ENCODE measurements at places on chromosomes 5 and 9.

DNA sequence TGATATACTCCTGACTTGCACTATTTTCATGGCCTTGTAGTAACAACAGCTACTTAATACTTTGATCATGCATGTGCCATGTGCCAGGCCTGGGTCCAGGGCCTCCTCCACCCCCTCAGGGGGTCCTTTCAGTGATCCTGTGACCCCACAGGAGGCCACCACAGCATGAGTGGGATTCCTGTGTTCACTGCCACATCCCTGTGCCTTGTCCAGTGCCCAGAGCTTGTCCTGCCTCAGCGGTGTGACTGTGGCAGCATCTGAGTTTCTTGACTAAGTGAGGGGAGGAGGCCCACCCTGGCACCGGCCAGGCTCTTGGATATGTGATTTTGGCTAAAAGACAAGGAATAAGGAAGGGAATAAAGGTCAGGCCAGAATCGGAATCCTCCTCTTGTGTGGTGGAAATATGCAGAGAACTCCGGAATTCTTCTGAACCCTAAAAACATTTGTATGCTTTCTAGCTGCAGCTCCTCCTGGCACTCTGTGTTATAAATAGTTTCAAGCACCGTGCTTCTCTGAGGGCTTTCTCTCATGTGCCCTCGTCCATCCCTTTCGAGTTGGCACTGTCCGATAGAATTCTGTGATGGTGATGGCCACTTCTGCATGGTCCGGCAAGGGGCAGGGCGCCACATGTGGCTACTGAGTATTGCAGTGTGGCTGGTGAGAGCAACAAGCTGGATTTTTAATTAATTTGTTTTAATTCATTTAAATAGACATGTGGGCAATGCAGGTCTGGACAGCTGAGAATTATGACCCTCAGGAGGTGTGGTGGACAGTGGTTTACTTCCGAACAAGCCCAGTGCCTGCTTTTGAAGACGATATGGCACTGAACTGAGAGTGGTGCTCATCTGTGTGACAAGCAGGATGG, 31.8 kb downstream of the TENT4A start:
- no peak for DNase-seq

- no peak for DNase-seq
Observed at GRCh38 chr5:21603796-21604195, 1249.3 kb downstream of the CDH12 start.

DNA sequence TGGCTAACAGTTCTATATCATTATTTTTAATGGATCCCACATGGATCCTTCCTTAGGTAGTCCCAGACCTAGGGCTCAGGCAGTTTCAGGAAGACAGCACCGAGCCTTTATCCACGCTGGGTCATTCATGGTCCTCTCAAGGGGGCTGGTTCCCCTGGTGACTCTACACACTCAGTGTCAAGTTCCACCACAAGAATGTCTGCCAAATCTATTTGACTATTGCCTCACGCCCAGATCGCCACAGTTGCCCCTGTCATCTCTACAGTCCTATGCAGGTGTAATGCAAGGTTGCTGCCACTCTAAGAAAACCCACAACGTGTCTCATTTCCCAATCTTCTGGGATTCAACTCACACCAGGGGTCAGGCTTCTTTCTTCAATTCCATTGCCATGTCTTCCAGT, 8.0 kb upstream of the ZNF366 start:
- DNase-seq, result no peak

- DNase-seq, result peak; percentile 79
Observed at GRCh38 chr5:14097998-14098471, 45.1 kb upstream of the TRIO start.

- no peak for DNase-seq
Observed at GRCh38 chr9:133835262-133835901, 97.2 kb upstream of the SARDH start.

GRCh38 chr5:159286420-159287035, 23.4 kb downstream of the UBLCP1 start:
- no peak for DNase-seq

DNA sequence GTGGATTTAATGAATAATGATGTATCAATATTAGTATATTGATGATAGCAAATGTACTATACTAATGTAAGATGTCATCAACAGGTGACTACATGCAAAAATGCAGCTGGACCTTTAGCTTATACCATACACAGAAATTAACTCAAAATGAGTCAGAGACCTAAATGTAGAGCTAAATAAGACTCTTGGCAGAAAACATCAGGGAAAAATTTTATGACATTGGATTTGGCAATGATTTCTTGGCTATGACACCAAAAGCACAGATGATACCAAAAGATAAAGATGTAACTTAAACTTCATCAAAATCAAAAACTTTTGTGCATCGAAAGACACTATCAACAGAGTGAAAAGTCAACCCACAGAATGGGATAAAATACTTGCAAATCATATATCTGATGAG, 64.0 kb upstream of the CCL21 start:
- no peak for DNase-seq

GRCh38 chr5:133340822-133341221, 271.5 kb downstream of the FSTL4 start:
- no peak for DNase-seq

DNA sequence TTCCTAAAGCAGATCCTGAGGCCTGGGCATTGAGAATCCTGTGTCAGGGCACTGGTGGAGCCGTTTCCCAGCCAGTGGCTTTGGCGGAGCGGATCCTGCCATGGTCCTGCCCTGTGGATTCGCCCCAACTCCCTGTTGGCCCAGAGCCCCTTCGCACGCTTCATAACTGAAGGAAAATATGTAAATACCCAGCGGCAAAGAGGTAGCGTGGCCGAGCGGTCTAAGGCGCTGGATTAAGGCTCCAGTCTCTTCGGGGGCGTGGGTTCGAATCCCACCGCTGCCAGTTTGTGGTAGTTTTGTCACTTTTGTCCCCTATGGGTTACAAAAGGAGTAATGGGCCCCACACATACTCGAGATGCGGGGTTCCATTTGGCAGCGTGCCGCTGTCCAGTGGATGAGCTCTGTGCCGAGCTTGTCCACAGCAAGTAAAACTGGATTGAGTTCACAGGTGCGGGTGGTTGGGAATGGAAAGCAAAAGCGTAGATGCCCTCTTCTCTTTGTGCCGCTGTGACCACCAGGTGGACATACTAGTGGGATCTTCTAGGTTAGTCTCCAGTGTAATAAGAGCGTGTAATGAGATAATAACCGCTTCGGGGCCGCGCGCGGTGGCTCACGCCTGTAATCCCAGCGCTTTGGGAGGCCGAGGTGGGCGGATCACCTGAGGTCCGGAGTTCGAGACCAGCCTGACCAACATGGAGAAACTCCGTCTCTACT, 17.3 kb downstream of the TRIM7 start:
- peak; percentile 48 for DNase-seq

DNA sequence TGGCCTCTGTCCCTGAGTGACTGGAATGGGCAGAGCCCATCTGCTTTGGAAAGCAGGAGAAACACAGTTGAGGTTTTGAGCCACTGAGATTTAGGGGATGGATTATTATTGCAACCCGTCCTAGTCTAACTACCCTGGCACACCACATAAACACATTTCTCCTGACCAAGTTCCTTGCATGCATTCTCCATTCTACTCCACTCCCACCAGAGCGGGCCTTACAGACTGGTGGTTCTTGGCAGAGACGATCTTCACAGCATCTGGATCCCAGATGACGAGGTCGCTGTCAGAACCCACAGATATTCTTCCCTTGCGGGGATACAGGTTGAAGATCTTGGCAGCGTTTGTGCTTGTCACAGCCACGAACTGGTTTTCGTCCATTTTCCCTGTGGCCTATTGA, 111.0 kb downstream of the DPYSL3 start:
- DNase-seq, result no peak

GRCh38 chr9:109797509-109797908, 17.5 kb downstream of the PALM2AKAP2 start:
- DNase-seq, result no peak

DNA sequence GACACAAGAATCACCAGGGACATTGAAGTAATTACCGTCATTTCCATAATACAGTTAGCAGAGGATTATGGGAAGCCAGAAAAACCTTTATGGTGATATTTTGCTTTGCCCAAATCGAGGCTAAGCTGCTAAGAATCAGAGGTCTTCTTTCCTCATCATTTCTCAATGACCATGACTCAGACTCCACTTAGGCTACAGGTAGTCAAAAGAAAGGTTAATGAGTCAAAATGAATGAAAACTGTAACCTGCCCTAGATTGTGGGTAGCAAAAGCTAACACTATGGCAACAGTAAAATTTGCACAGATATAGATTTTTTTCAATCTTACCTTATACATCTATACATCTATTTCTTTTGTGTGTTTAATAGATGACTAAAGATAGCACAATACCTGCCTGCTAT, 185.8 kb downstream of the CARTPT start:
- no peak for DNase-seq

GRCh38 chr5:56460195-56460546, 227.0 kb upstream of the ANKRD55 start:
- no peak for DNase-seq

- DNase-seq, result no peak
Observed at GRCh38 chr5:66281294-66281693, 137.2 kb downstream of the SREK1 start.

- no peak for DNase-seq
Observed at GRCh38 chr5:95780597-95780996, 41.9 kb downstream of the GLRX start.

- peak; percentile 36 for DNase-seq
Observed at GRCh38 chr5:1511651-1512540, 11.9 kb downstream of the LPCAT1 start.

DNA sequence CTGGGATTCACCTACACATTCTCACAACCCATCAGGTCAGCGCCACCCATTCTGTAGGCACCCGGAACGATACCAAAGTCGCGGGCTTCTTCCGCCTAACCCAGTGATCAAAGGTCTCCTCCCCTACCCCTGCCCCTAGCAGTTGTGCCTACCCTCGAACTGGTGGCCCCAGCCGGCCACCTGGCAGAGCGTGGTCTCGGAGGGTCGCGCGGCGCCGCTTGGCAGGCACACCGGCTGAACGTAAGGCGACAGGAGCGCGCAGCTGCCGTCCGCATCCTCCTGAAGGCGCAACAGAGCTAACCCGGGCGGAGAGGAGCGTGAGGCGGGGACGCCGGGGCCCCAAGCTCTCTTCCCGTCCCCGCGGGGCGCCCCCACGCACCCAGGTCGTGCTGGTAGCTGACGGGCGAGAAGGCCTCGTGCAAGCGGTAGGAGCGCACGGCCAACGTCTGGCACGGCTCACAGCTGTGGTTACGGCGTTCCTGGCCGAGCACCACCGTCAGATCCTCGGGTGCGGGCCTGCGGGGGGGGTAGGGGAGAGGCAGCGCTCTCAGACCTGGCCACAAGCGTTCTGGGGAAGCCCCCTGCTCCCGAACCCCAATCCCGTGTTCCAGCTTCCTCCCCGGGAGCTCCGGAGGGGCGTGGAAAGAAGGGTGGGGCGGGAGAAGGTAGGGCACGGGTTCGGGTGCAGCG, 2.8 kb upstream of the PFN3 start:
- DNase-seq, result no peak

DNA sequence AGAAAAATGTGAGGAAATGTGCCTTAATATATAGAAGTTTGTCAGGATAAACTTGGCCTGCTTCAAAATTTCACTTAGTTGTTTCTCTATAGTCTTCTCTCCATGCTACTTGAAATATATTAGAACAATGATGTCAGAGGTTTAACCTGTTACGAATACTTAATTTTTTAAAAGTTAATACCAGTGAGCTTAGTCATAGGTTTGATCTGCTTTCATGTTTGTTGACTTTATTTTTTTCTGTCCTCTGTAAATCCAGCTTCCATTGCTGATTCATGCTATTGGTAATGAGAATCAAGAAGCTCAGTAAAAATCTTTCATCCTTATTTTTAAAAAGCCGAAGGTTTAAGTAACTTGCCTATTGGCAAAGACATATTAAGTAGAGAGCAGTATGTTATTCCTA, 27.9 kb downstream of the BDP1 start:
- peak; percentile 23 for DNase-seq

GRCh38 chr5:108670591-108671289, 77.0 kb upstream of the FER start:
- DNase-seq, result no peak

DNA sequence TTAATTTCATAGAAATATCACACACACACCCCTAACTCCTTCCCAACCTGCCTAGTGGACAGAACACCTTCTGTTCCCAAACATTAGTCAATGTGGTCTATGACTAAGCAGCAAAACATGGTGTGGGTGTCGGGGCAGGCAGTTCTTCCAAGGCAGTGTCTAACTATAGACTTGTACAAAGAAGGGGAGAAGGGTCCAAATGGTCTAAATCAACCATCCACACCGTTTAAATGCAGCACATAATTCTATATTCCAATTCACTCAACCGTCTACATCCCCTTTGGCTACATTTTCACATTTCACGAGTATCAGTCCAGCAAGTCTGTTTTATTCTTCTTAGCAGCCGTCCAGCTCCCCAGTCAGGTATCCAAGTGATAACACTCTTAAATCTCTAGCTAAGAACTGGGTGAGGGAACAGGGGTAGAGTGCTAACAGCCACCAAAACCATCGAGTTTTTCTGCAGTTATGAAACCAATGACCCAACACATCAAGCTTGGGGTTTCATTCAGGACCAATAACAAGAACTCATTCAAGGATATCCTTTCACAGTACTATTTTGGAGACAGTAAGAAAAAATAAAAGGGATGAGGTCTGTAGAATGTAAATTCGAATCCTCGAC, 3.3 kb downstream of the ZNF608 start:
- DNase-seq, result no peak

GRCh38 chr9:77929942-77930341, 101.7 kb downstream of the GNAQ start:
- no peak for DNase-seq

GRCh38 chr5:15808577-15808976, 308.6 kb downstream of the FBXL7 start:
- no peak for DNase-seq

GRCh38 chr9:134112561-134112960, 23.3 kb upstream of the WDR5 start:
- no peak for DNase-seq

DNA sequence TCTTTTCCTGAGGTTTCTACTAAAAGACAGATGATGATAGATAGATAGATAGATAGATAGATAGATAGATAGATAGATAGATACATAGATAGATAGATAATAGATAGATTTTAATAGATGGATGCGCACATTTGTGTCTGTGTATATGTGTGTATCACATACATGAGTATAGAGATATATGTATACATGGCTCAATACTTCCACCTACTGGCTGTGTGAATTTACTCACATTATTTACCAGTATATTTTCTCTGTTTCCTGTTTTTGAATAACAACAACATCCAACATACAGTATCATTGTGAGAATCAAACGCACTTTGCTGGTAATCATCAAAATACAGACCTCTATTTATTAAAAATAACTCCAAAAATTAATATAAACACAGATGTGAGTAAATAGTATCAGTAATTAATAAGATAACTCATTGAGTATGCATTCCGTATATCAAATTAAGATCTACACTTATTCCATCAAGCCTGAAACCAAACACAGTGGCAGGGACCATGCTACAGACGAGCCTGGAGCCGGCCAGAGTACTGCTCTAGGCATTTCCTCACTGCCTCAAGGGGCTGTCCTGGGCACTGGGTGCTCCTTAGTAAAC, 338.0 kb downstream of the SEMA5A start:
- no peak for DNase-seq

- no peak for DNase-seq
Observed at GRCh38 chr9:72681283-72681630, 159.8 kb downstream of the TMC1 start.

Data from HS-27A (cell line).